ENCODE measurements at places on chromosomes 6 and 20. TPM values are rescaled to one million over a fixed set of nuclear protein-coding genes. Genes with fewer than 3 reads are reported as not detected.

Gene NKX2-2
- polyA plus RNA-seq, result not detected

Gene ADGRG6
- polyA plus RNA-seq, result 32.9 TPM

Gene RIPPLY2
- polyA plus RNA-seq, result not detected

Gene DXO
- polyA plus RNA-seq, result 18.2 TPM

Gene ADGRF4
- polyA plus RNA-seq, result not detected

Gene PDE10A
- polyA plus RNA-seq, result 0.40 TPM

Gene SCAF8
- 18.4 TPM for polyA plus RNA-seq

Gene PRL
- not detected for polyA plus RNA-seq

Gene WFDC10B
- not detected for polyA plus RNA-seq

Gene RUNX2
- polyA plus RNA-seq, result 2.0 TPM

Gene SYCP2L
- not detected for polyA plus RNA-seq

Gene SLC23A2
- polyA plus RNA-seq, result 8.0 TPM

Gene DAAM2
- polyA plus RNA-seq, result 39.7 TPM

Gene MOG
- not detected for polyA plus RNA-seq

Gene MICB
- 21.9 TPM for polyA plus RNA-seq

Gene ABHD16B
- polyA plus RNA-seq, result not detected

Gene FERMT1
- polyA plus RNA-seq, result 1.1 TPM

Gene ZC3H12D
- polyA plus RNA-seq, result 0.02 TPM

Gene EYS
- polyA plus RNA-seq, result 0.04 TPM

Gene OR5V1
- polyA plus RNA-seq, result not detected

Gene DEFB124
- polyA plus RNA-seq, result not detected

Gene ULBP2
- polyA plus RNA-seq, result 22.8 TPM

Gene EPHA7
- not detected for polyA plus RNA-seq
